ENCODE measurements at places on chromosomes 7 and 10.
A peak's percentile ranks its signal among the peaks of the same experiment; 100 is the strongest.

GRCh38 chr7:144812379-144813283 lies 23.2 kb downstream of the TPK1 start:
- no peak for DNase-seq

DNA sequence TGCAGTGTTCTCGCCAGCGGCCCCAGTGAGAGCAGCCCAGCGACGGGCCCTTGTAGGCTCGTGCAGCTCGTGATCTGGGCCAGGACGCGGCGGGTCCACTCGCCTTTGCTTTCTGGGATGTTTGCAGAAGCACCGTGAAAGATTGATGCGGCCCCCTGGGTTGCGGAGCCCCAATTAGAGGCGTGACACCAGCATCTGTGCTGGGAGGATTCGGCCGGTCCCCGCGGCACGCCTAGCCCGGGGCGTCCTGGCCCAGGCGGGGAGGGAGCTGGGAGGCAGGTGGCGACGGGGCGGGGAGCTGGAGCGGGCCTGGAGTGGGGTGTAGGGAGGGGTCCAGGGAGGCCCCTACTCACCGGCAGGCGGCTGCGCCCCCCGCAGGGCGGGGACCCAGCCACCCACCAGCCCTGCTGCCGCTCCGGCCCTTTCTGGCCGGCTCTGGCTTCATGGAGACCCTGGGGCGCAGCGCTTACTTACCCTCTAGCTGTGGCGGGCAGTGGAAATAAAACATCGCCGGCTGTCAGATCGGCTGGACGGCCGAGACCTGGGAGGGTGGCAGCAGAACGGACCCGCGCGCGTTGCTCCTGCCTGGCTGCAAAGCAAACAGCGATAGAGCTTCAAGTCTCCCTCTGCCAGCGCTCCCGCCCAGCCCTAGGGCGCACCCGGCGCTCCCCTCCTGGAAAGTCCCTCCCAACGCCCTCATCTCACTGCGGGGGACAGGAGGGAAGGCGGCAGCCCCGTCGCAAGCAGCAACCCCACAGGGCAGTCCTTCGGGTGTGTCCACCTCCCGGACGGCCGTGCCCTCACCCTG lies 752 bp downstream of the DRGX start:
- no peak for DNase-seq

DNA sequence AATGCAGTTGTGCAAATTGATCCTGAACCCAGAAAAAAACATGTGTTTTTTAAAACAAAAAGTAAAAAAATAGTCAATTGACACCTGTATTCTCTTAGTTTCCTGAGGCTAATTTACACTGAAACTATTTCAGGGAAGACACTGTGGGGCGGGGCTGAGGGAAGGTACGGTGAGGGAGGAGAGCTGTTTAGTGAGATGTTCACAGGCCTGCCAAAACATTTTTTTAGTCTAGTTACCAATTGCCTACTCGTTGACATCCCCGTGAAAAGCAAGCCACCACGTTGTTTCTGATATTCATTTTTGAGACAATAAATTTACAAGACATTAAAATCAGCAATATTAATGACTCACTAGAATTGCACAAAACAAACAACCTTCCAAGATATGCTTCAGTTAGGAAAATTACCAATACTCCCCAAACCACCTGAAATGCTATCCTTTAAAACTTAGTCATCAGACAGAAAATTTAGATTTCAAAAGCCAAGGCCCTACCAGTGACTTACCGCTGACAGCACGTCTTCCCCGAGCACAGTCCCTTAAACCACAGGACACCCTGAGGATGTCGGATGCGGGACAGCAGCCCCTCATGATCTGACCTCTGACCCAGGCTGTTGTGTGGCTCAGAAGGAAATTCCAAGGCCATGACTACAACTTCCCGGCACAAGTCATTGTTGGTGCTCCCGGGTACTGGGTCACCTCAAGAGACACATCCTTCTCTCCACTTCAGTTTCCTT lies 279.2 kb downstream of the PRPF18 start:
- DNase-seq, result no peak

DNA sequence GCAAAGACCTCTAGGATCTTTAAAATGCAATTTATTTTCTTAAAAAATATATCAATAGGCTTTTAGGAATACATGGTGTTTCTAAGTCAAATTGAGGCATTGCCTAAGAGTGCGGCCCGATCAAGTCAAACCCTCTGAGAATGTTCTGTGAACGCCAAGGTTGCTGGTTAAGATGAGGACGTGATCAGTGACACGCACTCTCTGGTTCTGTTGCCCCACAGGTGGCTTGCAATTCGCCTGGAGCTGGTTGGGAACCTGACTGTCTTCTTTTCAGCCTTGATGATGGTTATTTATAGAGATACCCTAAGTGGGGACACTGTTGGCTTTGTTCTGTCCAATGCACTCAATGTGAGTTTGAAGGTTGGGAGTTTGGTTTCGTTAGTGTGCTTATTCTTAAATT lies 59.3 kb downstream of the ABCC2 start:
- no peak for DNase-seq

- no peak for DNase-seq
These were observed 15.6 kb upstream of the SCIN start for GRCh38 chr7:12554872-12555271.

DNA sequence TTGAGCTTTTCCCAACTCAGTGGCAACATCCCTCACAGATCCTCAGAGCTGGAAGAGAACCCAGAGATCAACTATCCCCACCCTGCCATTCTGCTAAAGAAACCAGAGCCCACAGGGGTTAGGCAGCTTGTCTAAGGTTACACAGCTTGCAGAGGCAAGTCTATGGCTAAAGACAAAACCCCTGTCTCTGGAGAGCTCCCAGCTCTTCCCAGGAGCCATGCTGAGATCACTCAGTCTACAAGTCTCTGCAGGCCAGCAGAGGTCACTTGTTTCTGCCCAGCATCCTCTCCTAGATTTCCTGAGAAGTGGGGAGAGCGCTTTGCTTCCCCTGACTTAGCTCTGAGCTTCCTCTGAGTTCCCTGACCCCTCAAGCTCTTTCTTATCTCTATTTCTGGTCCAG lies 28.5 kb upstream of the LOXL4 start:
- DNase-seq, result no peak

- DNase-seq, result no peak
These were observed 16.3 kb upstream of the ECHDC3 start for GRCh38 chr10:11725912-11726311.

DNA sequence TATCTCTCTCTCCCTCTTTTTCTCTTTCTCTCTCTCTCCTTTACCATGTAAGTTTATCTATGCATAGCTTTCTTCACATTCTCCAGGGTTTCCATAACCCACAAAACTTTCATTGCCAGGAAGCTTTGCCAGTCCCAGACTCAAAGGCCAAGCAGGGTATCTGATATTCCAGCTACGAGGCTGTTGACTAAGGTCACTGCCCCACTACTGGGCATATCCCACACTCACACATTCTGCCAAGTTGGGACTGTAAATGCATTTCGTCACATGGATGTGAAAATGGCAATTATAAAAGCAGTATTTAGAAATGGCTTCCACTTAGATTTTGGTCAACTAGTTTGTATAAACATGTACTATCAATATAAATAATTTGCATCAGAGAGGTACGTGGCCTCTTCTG lies 43.3 kb upstream of the SEPTIN7 start:
- DNase-seq, result no peak

- no peak for DNase-seq
These were observed 437.8 kb downstream of the PLXDC2 start for GRCh38 chr10:20254078-20254477.

DNA sequence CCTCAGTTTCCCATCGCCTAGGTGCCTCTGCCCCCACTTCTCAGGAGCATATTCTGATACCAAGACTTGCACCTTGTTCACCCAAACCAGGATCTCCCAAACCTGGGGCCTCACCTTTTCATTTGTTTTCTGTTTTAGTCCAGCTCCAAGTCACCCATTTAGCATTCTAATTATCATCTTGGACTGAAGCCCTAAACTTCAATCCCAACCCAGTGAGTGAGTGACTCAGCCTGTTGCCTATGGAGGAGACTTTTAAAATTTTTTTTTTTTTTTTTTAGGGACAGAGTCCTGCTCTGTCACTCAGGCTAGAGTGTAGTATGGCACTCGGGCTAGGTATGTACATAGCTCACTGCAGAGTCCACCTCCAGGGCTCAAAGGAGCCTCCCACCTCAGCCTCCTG lies 378.9 kb upstream of the AUTS2 start:
- no peak for DNase-seq

DNA sequence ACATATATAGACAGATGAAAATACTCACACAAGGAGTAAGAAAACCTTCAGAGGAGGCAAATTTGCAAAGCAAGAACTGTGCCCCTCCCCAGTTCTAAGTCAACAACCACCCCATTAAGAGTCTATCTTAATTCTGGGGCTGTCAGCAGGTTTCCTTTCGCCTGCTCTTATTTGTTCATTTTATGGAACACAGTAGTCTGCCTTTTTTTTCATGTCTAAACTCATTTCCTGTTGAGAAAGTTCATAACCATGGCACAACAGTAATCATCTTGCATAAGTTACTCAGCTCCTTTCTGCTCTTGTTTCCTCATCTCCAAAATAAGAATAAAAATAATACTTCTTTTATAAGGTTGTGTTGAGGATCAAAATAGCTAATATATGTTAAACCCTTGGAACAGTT lies 25.8 kb upstream of the AMPH start:
- no peak for DNase-seq

DNA sequence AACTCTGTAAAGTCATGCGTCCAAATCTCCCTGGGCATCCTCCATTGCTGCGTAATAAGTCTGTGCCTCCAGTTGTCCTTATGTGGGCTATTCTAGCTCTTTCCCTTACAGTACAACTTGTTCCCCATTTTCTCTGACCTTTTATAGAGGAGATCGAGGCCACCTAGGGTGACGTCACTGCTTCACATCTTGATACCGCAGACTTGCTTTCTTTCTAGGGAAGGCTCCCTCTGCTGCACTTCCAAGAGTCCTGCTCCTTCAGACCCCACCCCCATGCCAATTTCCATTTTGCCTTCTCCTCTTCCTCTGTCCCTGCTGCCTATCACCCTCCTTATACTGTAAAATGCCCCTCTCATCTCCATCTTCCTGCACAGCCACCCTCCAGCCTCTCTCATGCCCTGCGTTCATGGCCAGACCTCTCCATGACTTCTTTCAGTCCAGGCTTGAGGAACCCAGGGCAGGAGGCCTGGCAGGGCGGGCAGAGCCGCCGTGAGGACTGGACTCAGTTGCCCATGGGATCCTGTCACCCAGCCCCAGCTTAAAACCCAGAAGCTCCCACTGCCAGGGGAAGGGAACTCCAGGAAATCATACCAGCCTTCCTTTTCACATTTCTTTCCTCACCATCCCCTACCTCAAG lies 57.5 kb downstream of the CAMK1D start:
- no peak for DNase-seq

GRCh38 chr10:133016493-133017202 lies 71.1 kb upstream of the ADGRA1 start:
- no peak for DNase-seq

DNA sequence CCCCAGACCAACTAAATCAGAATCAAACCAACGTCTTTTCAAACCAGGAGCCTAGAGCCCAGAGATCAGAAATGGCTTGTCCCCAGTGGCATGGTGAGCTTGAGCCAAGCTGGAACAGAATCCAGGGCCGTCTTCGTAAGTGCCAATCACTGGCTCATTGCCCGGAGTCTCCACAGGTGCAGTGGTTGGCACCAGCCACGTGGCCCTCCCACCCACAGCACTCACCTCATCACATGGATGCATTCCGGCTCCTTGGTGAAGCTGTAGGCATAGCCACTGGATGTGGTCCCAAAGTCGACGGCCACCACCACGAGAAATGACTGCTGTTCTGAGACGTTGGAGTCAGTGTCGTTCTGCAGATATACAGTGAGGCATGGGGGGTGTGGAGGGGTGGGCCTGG lies 37.4 kb downstream of the HSPA12A start:
- no peak for DNase-seq

DNA sequence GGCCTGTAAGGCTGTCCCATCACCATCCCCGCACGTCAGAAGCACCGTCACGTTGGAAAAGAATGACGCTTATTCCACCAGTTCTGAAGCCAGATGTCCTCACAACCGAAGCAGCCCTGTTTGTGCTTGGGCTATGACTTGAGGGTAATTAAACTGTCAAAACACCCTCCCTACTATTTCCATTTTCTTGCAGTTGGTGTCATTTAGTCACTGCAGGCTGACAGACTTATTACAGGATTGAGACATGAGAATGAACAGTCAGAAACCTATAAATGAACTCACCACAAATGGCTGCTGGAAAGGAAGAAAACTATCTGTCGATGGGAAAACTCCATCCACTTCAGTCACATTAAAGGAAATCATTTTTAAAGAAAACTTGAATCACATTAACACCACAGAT lies 85.3 kb downstream of the VOPP1 start:
- no peak for DNase-seq

GRCh38 chr10:6175329-6176055 lies 27.2 kb upstream of the PFKFB3 start:
- DNase-seq, result peak; percentile 4

- no peak for DNase-seq
These were observed 32.7 kb upstream of the RASGEF1A start for GRCh38 chr10:43299579-43299978.

Data from caudate nucleus (tissue), 63 donors.